ENCODE measurements at places on chromosomes 12 and 14.

- no peak for DNase-seq
Measured at GRCh38 chr12:80485222-80485987, 41.4 kb downstream of the PTPRQ start.

DNA sequence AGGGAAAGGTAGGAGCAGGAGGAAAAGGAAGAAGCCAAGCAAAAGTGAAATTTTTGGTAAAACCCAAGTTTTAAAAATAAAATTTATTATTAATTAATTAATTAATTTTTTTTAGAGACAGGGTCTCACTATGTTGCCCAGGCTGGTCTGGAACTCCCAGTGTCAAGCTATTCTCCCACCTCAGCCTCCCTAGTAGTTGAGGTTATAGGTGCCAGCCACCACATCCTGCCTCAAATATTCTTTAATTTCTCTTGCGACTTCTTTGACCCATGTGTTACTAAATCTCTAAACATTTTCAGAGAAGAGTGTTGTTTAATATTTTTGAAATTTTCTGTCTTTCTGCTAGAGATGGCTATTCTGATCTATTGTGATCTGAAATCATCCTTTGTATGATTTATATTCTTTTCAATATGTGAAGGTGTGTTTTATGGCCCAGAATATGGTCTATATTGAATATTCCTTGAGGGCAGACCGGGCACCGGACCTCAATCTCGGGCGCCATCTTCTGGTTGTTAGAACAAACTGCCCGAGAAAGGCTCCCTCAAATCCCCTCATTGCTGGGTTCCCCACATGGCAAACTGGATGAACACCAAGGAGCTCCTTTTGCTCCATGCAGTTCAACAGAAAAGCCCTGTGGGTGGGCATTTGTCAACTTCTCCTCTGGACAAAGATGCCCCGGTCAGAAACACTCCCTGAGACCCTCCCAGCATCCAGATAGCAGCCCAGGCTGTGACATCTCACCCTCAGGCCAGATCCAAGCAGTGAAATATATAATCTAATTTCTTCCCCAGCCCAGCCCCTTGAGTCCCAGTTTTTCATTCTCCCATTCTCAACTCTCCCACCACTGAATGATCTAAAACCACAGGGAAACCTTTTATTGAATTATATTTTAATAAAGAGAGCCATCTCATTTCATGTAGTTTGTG, 110.5 kb downstream of the ASCL4 start:
- no peak for DNase-seq

DNA sequence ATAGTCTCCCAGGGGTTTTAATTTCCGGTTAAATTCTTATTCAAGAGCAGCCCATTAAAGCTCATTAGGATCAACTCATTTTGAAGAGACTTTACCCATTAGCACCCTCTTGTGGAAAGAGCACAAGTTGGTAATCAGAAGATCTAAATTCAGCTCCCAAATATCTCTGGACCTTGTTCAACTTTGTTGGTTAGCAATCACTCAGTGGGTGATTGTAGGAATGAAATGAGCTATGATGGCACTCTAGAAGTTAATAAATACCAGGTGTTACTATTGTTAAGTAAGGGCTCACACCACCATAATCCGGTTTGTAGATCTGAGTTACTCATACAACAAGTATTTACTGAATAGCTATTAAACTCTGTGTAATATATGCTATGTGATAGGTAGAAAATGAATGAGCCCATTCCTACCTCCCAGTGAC, 42.9 kb downstream of the TRIP11 start:
- DNase-seq: no peak

- no peak for DNase-seq
Measured at GRCh38 chr12:27517961-27518665, 5.9 kb upstream of the PPFIBP1 start.

GRCh38 chr12:109892748-109893147, 7.3 kb upstream of the TCHP start:
- DNase-seq: no peak

- no peak for DNase-seq
Measured at GRCh38 chr14:98573082-98573481, 698.9 kb downstream of the BCL11B start.

GRCh38 chr12:97075161-97075933, 168.3 kb downstream of the NEDD1 start:
- no peak for DNase-seq

GRCh38 chr14:102197317-102197853, 57.7 kb downstream of the WDR20 start:
- DNase-seq: no peak

GRCh38 chr14:61889914-61890351, 127.7 kb downstream of the SNAPC1 start:
- DNase-seq: no peak

GRCh38 chr12:74849801-74850200, 312.2 kb downstream of the ATXN7L3B start:
- no peak for DNase-seq

DNA sequence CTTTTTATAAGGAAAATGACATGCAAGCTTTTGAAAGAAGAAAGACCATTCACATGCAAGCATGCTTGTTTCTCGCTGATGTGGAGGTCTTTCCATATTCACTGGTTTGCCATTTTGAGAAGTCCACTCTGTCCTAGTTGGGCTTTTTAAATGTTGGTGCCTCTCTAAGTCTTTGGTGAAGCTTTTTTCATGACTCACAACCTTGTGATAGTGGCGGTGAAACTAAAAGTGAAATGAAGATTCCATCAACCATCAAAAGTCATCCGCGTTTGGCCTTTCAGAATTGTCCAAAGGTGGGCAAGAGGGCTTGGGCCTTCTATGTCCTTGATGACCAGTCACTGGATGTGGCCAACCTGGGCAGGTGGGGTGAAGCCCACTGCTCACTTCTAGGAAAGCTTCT, 4.3 kb downstream of the LRRC74A start:
- DNase-seq: no peak

All from activated T-cell treated with anti-CD3 and anti-CD28 coated beads for 4 hours (primary cell).